Suppressor macrophage treated with lipopolysaccharide for 1 hour (primary cell): ENCODE measurements at places on chromosomes 16 and 17.
A peak's percentile ranks its signal among the peaks of the same experiment; 100 is the strongest.

GRCh38 chr17:65772989-65773388 is 211.5 kb upstream of the AXIN2 start:
- no peak for DNase-seq

DNA sequence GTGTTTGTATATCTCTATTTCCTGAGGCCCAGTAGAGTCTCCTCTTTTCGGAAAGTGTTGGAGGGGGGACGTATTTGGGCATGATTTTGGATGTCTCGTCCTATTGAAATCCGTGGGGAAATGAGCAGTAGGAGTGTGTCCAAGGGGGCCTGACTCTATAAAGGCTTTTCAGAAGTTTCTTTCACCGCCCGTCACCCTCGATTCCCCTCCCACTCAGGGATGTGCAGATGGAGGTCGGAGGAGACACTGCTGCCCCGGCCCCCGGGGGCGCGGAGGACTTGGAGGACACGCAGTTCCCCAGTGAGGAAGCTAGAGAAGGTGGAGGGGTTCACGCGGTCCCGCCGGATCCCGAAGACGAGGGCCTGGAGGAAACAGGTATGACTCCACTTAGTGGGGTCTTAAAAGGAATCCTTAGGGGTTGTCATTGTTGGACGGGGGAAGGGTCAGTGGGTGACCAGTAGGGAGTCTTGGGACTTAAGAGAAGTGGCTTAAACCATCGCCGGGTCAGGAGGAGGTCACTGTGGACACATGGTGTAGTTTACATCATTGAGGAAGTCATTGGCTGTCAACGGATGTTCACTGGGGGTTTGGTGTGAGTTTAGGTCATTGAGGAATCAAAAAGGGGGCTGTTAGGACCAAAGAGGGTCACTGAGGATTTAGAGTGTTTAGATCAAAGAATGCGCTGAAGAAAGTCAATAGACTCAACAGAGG is 424 bp downstream of the MON1B start:
- DNase-seq = peak; percentile 67

GRCh38 chr16:84979516-84979915 is 31.8 kb downstream of the ZDHHC7 start:
- DNase-seq = no peak

- no peak for DNase-seq
Measured at GRCh38 chr17:60909405-60909804, 231.8 kb downstream of the BCAS3 start.

DNA sequence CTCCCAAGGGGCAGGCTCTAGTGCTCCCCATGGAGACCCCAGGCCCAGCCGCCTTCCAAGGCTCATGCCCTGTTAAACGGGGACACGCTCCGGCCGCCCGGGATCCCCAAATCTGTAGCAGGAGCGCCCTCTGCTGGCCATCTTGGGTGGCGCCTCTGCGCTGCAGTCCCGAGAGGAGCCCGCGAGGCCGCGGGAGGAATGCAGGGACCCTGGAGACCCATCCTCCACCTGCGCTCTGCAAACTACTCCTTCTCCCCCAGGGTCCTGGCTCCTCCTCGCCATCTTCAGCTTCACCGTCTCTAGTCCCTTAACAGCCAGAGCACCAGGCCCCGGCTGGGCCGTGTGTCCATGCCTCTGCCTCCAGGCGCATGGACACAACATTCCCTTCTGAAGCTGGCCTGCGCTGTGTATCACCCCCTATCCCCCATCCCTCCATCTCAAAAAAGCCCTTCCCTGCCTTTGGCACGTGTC is 23.6 kb upstream of the KRT17 start:
- DNase-seq = peak; percentile 90

DNA sequence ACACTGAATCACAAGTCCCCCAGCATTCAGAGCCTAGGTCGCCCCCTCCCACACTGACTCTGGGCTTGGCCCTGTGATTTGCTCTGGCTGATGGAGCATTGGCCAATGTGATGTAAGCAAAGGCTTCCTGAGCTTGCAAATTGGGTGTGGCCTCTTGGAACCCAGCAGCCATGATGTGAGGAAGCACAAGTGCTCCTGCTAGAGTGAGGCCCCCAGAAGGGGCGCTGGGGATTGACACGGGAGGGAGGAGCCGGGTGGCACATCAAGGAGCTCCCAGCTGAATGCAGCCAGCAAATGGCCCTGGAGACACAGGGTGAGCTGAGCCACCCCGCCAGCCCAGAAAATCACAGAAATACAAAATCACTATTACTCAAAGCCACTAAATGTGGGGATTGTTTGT is 308.5 kb downstream of the C16orf95 start:
- DNase-seq = no peak

DNA sequence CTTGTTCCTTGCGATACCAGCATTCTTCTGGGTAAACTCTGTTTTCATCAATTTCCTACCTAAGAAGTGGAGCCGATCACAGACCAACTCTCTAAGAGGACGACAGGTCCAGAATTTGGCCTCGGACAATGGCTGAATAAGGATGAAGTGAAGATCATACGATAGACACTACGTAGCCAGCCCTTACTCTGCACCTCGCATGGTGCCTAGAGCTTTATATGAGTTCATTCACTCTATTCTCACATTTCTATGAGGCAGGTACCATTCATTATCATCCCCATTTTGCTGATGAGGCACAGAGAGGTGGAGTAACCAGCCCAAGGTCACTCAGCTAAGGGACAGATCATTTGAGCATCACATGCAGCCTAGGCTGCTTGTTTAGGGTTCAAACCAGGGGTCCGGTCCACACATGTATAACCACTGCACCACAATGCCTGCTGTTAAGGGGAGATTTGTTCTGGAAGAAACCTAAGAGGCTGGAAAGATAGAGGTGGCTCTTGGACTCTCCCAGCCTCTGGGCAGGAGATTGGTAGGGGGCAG is 78.6 kb downstream of the MYH11 start:
- no peak for DNase-seq

DNA sequence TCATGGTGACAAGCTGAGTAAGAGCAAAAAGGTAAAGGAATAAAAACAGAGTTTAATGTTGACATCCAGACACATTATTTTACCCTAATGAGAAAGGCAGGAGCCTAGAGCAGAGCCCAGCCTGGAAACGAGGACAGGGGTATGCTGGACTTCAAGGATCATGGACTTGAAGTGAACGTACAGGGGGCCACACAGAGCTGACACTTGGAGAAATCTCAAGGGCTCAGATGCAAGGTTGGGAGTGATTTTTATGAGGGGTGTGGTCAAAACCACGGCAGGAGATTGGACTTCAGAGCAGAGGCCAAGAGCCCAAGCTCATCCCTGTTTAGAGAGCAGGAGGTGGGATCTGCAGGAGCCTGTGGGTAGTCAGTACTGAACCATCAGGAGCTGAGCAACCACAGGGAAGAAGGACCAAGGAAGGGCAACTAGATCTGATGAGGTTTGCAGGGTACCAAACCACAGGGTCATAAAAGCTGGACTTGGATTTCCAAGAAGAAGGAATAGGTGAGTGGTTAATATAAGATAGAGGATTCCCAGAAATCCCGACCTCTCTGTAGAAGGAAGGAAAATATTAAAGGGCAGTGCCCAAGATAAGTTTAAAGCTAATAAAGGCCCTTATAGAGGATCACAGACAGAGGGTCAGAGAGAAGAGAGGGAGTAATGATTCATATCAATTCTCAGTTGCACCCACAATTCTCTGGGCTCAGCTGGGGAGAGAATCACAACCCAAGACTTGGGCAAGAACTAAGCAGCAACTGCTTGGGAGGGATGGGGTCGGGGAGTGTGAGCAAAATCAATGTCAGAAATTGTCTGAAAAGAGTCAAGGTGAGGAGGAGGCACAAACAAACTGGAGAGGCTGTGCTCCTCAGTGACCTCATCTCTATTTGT is 331.7 kb downstream of the SOX9 start:
- no peak for DNase-seq

DNA sequence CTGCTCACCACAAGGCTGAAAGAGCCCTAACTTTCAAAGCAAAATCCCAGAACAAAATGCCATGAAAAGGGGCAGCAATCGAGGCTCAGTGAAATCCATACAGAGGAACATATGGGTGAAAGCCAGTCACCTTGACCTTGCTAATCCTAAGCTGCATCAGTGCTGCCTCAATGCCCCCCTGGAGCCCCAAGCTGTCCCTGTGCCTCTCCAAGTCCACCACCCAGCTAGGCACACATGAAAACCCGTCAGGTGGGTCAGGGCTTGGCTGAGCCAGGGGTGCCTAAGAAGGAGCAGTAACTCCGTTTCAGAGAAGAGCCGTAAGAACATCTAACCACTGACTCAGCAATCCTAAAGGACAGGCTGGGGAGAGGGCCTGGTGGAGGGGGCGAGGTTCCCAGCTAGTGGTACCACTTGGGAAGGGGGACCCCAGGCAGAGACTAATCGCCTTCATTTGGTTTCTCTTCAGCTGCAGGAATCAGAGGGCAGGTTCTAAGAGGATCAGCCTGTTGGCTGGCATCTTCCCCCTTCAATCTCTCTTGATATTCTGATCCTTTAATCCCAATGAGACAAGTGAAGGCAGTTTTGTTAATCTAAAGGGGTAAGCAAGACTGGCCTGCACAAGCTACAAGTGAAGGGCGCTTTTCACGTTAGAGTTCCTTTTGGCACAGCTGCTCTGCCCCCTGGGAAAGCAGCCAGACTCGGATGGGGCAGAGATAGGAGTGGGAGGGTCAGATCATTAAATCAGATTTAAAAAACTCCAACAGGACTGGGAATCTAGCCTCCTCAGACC is 7.6 kb downstream of the PITPNA start:
- DNase-seq = no peak

- DNase-seq = no peak
Measured at GRCh38 chr16:30028438-30029076, 2.5 kb downstream of the TLCD3B start.

DNA sequence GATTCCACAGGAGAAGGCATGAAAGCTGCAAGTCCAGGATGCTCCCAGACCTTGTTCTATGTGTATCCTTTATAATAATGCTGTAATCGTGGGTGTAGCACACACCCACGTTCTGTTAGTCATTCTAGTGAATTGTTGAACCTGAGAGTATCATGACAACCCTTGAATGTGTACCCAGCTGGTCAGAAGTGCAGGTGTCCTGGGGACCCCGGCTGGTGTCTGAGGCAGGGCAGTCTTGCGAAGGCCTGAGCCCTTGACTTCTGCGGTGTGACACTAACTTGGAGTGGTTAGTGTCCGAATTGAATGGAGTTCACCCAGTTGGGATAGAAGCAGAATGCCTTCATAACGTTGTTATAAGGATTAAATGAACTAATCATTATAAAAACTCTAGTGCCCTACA is 218.0 kb upstream of the TNRC6C start:
- DNase-seq = no peak

GRCh38 chr17:62206550-62206949 is 141.5 kb upstream of the MED13 start:
- no peak for DNase-seq

DNA sequence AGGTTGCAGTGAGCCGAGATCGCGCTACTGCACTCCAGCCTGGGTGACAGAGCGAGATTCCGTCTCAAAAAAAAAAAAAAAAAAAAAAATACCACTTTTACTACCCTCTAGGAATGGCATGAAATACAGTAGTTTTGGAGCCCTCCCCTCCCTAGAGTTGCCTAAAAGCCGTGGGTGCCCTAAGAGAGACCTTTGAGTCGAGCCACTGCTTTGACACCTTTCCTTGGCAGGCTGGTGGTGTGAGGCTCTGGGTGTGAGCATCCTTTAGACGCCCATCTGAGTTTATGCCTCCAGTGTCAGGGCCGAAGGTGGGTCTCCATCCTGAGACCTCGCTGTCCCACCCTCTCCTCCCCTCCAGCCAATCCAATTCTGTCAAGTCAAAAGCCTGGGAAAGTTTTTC is 46.2 kb downstream of the RAP1GAP2 start:
- DNase-seq = no peak

- DNase-seq = peak; percentile 96
Measured at GRCh38 chr16:667780-668518, at the start of gene RHOT2. RHOT2 (plus strand) TSS chr16:668132; CDS start chr16:668200, 68 bp downstream.

DNA sequence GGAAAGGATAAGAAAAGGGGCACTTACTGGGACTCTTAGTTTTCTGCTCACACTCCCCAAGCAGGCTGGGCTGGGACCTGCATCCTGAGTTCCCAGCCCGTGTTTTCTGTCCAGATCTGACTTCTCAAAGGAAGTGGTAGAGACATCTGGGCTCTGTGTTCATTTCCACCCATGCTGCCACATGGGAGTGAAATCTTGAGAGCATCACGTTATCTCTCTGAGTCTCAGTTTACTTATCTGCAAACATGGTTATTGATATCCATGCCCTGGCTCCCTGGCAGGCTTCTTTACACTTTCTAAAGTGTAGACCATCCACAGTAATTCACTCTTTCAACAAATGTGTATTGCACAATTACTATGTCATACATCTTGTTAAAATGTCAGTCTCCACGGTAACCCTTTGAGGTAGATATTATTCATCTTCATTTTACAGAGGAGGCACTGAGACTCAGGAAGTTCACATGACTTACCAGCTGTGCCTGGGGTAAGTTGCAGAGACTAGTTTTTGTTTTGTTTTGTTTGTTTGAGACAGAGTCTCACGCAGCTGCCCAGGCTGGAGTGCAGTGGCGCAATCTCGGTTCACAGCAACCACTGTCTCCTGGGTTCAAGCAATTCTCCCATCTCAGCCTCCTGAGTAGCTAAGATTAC is 3.4 kb downstream of the ZNF688 start:
- DNase-seq = peak; percentile 80

DNA sequence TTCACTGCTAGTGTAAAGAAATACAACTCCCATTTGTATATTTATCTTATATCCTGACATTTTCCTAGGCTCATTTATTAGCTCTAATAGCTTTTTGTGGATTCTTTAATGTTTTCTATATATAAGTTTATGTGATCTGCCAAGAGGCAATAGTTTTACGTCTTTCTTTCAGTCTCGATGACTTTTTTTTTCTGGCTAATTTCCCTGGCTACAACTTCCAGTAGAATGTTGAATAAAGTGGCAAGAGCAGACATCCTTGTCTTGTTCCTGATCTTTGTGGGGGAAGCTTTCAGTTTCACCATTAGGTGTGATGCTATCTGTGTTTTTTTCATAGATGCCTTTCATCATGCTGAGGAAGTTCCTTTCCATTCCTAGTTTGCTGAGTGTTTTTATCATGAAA is 43.9 kb upstream of the ABCA3 start:
- peak; percentile 13 for DNase-seq

DNA sequence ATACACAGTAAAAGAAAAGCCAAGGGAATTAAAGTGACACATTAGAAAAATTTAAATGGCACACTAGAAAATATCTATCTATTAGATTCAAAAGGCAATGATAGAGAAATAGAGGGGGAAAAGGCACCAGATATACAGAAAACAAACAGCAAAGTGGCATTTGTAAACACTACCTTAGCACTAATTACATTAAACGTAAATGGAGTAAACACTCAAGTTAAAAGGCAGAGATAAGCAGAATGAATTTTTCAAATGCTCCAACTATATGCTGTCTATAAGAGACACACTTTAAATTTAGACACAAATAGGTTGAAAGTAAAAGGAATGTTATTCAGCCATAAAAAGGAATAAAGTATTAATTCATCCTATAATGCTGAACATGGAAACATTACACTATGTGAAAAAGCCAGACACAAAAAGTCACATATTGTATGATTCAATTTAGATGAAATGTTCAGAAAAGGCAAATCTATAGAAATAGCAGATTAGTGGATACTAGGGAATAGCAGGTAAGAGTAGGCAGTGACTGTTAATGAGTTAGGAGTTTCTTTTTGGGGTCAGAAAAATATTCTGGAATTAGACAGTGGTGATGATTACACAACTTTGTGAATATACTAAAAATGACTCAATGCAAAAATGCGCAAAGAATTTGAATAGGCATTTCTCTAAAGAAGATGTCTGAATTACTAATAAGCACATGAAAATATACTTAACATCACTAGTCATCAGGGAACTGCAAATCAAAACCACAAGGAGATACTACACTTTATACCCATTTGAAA is 92.4 kb downstream of the BRIP1 start:
- no peak for DNase-seq

GRCh38 chr17:45121055-45121454 is 11.3 kb downstream of the PLCD3 start:
- no peak for DNase-seq
